Activated CD4-positive, alpha-beta T cell treated with anti-CD3 and anti-CD28 coated beads, Interleukin-2, amount 10 ng/mL, durations not matched to agents 24 days and 14 days (primary cell): ENCODE measurements at places on chromosomes 1 and 21.

DNA sequence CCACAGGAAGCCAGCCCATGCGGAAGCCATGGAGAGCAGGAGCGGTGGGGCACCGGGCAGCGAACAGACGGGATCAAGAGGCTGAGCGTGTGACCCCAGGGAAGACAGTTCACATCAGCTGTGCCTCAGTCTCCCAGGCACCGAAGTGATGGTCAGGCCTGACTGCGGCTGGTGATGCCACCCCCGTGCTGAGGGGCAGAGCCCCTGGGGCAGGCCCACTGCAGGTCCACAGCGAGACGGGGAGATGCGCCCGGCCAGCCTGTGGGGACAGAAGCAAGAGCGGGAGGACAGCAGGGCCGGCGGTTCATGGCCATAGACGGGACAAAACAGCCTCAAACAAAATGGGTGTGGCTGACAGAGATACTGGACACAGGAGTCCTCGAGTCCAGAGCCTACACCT is 93.8 kb downstream of the RIPK4 start:
- DNase-seq: no peak

DNA sequence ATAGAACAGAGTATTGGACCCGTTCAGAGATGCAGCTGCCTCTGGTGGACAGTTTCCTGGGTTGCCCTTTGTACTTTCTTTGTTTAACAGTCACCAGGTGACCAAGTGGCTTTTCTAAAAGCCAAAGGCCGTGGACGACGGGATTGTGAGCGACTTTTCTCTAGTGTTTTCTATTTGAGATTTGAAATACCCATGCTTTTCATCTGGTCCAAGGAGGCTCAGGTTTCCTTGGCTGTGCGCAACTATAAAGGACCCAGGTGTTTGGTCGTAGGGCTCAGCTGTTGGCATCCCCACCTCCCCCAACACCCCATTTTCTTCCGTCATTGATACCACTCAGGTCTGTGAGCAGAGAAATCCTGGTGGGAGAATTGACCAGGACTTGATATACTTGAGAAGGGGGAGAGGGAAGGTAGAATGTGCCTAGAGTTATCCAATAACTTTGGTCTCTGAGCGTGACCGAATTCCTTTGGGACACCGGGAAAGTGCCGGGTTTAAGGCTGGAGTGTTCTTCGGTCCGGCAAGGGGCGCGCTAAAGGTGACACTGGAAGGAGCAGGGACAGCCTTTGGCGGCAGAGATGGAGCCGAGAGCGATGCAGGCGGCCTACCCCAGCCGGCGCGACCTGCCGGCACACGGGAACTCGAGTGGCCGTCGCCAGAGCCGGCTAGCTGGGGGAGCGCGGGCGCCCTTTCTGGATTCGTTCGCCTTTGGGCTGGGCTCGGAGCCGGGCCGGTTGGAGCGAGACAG is 83.4 kb upstream of the BMP8A start:
- DNase-seq: no peak

GRCh38 chr1:106975944-106976343 is 80.5 kb upstream of the PRMT6 start:
- no peak for DNase-seq

- no peak for DNase-seq
Measured at GRCh38 chr1:173255214-173255813, 48.2 kb upstream of the TNFSF4 start.

DNA sequence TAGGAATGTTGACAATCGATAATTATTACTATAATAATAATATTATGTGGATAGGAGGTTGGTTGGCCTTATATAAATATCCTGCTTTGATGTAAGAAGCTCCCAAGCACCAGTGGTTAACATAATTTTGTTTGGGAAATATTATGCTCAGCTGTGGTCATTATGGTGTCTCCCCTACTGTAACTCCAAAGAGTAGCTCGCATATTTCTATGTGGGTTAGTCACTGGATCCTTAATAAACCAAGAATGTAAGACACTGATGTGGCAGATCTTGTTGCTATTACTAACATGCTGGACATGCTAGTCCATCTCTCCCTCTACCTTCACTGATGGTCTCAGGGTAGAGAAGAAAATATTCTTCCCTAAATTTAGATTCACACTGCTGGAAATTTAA is 79.2 kb upstream of the RALGPS2 start:
- no peak for DNase-seq

GRCh38 chr21:25567472-25567871 is 39.8 kb downstream of the MRPL39 start:
- DNase-seq: no peak

- peak; percentile 81 for DNase-seq
Measured at GRCh38 chr1:21818656-21819055, 6.6 kb downstream of the LDLRAD2 start.

- peak; percentile 71 for DNase-seq
Measured at GRCh38 chr1:100423832-100424337, 71.6 kb downstream of the CDC14A start.

GRCh38 chr1:159005161-159005560 is 4.5 kb upstream of the IFI16 start:
- DNase-seq: no peak

DNA sequence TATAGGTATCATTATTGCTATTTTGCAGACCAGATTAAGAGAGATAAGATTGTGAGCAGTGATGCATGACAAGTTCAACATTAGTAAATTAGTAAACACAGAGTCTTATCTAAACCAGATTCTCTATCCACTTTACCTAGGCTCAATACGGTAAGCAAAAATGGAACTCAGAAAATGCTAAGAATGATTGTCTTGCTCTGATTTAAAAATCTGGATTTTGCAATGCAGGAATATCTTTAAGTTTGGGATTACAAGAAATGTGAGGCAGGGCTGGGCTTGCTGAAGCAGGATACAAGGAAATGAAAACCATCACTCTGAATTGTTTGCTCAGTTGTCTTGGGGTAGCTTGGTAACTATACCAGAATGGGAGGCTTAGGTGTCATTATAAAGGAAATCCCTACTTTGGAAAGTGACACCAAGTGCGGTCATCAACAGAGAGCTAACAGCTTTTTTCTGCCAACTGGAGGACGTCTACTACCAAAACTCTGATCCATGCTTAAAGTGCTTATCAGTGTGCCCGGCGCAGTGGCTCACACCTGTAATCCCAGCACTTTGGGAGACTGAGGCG is 332.7 kb upstream of the RUNX1 start:
- DNase-seq: peak; percentile 33

GRCh38 chr1:9475061-9475627 is 64.1 kb upstream of the SLC25A33 start:
- no peak for DNase-seq

GRCh38 chr1:175314300-175314699 is 121.7 kb upstream of the KIAA0040 start:
- no peak for DNase-seq

- DNase-seq: no peak
Measured at GRCh38 chr1:208929575-208929974, 653.9 kb upstream of the CAMK1G start.

DNA sequence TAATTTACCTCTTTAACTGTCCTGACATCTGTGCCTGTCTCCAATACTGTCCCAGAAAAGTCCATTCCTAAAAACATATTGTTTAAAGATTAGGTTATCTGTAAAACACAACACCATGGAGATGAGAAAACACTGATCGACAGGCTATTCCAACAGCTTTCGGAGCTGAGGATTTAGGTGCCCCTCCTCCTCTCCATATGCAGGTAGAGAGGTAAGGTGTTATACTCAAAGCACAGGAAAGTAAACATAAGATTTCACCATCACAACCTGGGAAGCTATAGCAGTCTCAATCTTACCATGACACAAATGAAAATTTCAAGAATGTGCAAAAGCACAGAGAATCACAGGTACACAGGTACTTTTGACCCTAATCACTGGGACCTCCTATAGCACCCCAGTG is 60.9 kb upstream of the RASAL2 start:
- no peak for DNase-seq

DNA sequence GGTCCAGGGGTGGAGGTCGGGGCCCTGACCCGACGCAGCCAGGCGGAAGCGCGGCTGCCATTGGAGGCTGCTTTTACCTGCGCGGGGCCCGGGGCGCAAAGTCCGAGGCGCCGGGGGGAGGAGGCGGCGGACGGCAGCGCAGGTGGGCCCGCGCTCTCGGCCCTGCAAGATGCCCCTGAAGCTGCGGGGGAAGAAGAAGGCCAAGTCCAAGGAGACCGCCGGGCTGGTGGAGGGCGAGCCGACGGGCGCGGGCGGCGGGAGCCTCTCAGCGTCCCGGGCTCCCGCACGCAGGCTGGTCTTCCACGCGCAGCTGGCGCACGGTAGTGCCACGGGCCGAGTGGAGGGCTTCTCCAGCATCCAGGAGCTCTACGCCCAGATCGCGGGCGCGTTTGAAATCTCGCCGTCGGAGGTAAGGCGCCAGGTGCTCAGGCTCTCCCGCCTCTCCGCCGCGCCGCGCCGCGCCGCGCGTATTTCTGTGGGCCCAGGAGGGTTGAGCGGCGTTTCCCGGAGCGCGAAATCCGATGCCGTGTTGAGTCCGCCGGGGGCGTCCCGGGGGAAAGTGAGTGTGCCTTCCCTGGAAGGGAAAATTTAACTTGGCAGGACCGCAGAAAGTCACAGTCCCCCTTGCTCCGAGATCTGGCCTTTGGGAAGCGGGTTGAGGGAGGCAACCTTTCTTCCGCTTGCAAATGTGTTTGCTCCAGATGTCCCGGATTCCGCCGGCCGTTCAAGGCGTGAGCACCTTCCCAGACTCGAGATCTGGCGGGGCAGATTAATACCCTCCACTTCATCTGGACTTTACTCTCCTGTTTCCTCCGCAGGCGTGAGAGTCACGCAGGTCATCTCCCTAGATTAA is at the start of gene GIPC2:
TSS of gene GIPC2 (plus strand) at position 41 of the 853 bp plus-strand sequence. CDS start at position 170, 129 bp downstream.
- peak; percentile 72 for DNase-seq

GRCh38 chr1:163747261-163747660 is 425.5 kb downstream of the NUF2 start:
- DNase-seq: no peak

GRCh38 chr1:43481491-43481890 is 27.8 kb upstream of the HYI start:
- no peak for DNase-seq

GRCh38 chr1:245108909-245109308 is 45.9 kb upstream of the KIF26B start:
- no peak for DNase-seq

DNA sequence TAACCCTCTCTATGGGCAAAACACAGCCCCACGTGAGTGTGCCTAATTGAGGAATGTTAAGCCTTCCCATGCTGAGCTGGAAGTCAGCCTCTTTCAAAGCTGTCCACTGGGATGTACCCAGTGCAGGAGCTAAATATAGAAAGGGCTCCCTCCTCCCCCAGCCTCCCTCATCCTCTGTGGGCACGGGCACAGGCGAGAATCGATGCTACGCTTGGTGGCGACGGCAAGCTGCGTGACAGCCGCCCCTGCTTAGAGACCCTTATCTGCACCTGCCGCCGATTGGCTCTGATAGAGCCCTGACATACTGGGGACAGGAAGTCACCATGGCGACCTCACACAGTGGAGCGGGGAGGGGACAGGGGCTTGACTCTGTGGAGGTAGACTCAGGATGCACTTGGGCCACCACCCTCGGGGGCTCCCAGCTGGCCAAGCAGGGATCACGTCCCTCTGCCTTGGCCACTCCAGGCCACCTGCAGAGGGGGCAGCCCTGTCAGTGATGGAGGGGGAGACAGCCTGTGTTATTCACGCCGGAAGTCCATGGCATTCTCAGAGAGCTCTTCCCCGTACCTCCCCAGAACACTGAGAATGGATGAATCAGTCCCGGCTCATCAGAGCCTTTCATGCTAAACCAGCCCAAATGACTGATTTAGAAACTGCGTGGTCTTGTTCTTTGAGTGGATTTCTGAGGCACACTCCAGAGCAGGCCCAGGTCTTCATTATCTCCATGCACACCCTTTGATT is 84.8 kb downstream of the KCND3 start:
- peak; percentile 60 for DNase-seq

- DNase-seq: no peak
Measured at GRCh38 chr21:24179110-24179509, 1428.2 kb downstream of the MRPL39 start.

DNA sequence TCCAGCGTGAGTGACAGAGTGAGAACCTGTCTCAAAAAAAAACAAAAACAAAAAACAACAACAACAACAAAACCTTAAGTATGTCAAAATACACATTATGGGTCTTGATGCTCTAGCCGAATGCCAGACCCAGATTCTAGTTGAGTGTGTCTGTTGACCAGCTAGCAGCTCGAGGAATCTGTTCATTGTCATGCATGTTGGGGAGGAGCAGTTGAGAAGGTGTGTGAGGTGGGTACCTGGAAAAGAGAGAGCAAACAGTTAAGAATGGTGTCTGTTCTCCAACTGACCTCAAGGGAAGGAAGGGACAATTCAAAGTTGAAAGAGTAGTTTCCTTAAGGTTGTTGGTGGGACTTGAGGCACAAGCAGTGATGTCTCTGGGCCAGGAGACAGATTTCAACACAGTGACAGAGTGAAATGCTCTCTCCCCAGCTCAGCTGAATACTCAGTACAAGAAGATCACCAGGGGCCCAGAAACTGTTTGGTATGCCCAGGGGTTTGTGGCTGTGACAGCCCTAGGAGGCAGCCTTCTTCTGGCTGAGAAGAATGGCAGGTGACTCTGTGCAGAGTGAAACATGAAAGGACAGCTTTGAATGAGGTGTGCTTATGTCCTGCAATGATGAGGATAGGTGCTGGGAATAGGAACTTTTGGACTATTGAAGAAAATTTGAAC is 14.4 kb upstream of the POU2F1 start:
- DNase-seq: no peak

DNA sequence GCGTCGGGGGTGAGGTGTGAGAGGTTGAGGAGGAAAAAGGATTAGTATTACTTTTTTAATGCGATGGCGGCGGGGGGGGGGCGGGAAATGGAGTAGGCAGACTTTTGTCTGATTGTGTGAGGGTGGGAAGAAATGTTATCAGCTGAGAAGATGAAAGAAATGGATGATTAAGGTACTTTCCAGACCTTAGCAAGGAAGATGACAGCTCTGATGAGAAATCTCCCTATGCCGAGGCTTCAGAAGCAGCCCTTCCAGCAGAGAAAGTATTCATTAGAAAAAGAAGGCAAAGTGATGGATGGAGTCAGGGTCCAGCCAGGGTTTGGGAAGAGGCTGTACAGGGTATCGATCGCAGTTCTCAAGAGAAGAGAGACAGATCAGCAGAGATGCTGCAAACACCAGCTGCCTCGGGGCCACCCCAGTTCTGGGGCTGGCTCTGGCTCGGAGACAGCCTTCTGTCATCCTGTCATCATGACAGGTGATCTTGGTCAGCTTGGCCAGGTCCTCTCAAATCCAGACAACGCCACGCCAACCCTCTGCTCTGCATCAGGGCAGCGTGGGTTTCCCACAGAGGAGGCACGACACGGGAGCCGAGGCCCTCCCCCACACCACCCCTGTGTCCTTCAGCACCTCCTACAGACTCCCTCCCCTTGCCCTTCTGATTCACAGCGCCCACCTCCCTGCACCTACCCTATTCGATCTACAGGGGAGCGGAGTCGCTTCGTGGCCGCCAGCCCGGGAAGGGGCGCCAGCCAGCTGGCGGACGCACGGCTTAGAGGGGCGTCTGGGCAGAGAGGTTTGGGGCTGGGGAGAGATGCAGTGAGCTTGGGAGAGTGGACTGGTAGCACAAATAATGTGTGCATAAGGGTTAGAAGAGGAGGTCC is 674 bp upstream of the ATXN7L2 start:
- DNase-seq: no peak
